ENCODE measurements at places on chromosomes 7 and 10.
A peak's percentile ranks its signal among the peaks of the same experiment; 100 is the strongest.

DNA sequence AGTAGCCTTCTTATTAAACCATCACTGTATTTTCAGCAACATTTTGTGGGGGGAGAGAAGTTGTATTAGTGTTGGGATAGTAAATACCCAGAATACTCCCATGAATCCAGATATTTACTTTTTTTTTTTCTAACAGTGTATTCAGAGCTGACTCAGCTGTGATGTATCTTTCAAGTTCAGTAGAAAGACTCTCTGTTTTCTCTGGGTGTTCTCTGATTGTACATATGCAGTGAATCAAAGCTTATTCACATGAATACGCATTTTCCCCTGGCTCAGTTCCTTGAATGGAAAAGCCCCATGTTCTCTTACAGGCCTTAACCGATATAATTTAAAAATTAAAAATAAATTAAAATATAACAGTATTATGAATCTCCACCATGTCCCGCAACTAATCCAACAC lies 1.3 kb downstream of the TFPI2 start:
- no peak for DNase-seq

DNA sequence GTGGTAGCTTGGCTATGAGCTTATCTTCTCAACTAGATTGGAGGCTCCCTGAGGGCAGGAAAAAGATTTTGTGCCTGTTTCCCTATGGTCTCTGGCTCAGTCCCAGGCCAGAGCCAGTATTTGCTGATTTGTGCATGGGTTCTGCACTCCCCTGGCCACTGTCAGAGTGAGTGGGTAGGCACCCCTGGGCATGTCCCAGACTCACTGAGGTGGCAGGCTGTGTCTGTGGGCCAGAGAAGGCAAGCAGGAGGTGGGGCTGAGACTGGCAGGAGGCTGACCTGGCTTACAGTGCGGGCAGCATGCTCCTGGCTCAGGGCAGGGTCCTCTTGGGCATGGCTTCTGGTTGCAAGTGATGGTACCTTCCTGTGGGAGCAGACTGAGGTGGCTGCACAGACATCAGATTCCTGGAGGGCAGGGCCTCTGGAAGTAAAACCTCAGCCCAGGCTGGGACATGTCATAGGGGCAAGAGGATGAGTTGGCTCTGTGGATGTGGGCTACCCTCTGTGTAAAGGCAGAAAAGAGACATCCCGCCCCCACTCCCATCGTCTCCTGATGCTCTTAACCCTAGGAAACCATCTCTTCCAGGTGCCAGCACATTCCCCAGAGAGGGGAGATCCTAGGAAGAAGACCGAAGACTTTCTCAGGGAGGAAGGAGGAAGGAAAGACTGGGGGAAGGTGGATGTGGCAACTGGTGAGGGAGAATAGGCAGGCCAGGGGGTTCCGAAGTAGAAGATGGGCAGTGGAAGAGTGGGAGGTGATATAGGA lies 4.3 kb downstream of the KCP start:
- DNase-seq: no peak

- DNase-seq: no peak
These were observed 139.1 kb upstream of the CSTF2T start for GRCh38 chr10:51838471-51838870.

DNA sequence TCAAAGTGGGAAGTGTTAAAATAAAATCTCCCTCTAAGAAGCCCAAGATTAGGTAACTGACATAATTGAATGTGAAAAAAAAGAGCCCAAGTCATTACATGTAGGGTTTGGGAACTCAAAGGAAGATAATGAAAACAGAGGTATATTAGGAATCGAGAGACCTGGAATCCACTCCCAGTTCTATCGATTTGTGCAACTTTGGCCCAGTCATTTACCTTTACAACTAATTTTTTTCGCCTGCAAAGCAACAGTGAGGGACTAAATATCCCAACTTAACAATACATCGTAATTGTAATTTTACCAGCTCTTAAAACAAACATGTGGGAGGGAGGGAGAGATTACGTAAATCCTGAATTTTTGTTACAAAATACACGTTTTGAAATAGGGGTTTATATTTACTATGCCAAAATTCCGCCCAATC lies 1.4 kb downstream of the MINDY3 start:
- no peak for DNase-seq

- no peak for DNase-seq
These were observed 1.3 kb downstream of the OR2F2 start for GRCh38 chr7:143936087-143937009.

DNA sequence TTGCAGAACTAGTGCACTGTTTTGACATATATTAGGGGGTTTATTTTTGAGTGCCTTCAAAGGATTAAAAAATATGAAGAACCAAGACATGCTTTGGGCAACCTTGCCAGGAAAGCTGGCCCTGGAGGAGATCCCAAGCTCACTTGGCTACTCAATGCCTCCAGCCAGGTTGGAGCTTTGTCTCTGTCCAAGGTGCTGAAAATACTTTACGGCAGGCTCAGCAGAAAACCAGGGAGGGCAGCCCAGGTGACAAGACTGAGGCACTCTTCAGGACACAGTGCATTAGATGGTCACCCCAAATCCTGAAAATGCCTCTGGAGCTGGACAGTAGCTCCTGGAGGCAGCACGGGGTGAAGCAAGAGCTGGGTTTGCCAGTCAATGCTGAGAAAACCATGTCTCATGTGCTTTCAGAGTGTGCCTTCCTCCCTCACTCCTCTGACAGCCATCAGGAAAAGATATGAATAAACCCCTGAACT lies 5.8 kb upstream of the KCNH2 start:
- DNase-seq: no peak

DNA sequence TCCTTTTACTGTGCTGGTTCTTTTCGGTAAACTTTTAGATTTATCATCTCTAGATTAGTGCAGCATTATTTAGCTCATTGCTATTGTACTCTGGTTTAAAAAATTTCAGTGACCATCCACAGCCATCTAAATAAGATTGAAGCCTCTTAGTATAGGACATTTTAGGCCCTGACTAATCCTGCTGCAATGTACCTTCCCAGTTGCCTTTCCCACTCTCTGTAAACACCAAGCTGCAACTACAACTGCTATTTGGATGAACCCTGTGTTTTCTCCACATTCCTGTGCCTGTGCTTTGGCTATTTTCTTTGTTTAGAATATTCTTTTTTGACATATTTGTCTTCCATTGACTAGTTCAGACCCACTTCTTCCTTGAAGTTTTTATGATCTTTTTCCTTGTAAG lies 314.6 kb downstream of the AUTS2 start:
- DNase-seq: no peak

DNA sequence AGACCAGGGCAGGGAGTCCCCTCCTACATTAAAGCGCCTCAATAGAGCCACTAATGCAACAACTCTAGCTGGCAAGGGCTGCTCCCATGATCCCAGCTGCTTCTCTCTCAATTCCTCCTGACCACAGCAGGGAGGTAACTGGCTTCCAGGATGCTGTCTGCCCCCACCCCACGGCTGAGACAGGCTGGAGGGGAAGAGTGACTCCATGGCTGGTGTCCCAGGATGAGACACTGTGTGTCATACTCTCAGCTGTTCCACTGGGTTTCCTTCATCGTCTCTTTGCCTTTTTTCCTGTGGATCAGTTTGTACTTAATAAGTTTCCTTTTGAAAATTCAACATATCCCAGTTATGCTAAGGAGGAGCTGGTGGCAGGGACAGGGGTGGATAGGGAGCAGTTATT lies 27.7 kb upstream of the MYH16 start:
- no peak for DNase-seq

DNA sequence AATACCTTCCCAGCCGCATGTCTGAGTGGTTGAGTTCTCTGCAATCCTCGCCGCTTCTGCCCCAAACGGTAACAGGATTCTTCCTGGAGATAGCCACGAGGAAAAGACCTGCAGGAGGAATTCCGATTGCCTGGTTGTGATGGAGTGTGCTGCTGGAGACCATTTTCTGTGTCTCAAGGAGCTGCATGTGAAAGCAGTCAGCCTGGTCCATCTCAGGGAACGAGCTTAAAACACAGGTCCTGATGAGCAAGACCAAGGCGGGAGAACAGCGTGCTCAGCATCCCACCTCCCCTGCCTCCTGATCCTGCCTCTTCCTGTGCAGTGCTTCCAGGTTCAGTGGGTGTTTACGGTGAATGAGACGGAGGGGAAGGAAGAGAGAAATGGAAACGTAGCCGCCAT lies 26.5 kb downstream of the VIPR2 start:
- no peak for DNase-seq

GRCh38 chr10:33801705-33802104 lies 467.2 kb upstream of the NRP1 start:
- DNase-seq: no peak

DNA sequence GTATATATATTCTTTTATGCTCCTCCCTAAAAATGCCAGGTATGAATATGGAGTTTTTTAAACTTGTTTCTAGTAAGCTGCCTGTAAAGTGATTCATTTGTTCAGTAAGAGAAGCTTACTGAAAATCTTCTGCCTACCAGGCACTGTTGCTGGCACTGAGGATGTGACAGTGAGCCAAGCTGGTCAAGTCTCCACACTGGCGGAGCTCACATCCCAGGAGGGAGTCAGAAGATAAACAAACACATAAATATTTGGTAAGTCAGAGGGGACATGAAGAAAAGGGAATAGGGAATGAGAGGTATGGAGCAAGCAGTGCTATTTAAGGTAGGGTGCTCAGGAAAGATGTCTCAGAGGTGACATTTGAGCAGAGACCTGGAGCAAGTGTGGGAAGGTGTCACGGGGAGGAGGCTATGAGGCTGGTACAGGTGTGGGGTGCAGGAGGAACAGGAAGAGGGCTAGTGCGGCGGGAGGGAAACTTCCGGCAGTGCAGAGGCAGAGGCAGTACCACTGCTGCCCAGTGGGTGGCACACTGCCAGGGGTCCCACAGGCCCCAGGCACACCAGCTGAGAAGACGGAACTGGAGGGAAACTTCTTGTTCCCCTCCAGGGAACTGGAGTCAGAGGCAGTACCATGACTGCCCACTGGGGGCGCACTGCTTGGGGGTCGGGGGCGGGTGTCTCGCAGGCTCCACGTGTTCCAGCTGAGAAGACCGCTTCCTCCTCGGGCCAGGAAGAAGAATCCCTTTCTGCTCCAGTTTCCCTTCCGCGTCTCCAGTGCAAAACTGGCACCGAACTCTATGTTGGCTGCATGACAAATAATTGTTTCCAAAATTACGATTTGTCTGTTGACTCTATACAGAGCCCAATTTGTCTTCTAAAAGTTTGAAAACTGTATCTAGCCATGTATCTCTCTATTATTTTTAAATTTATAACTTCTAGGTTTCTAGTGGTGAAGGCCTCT lies 161.0 kb downstream of the TEX36 start:
- DNase-seq: no peak

GRCh38 chr7:28018446-28018845 lies 162.1 kb downstream of the JAZF1 start:
- no peak for DNase-seq

- DNase-seq: no peak
These were observed 469.9 kb downstream of the CCSER2 start for GRCh38 chr10:84798312-84798711.

DNA sequence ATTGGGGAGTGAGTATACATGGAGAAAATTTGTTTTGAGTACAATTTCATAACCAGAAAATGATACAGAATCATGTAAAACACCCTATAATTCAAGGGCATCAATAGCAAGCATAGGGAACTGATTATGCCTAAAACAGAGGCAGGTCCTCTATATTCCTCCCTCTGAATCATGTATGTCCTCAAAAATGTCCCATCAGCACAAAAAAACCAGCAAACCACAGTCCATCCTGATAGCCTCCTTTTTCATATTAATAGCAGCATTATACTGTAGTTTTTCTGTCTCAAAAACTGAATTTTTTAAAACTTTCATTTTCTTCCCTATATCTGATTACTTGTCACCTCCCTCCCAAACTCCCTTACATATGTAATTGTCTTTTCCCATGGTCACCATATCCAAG lies 1057.3 kb downstream of the CNTNAP2 start:
- no peak for DNase-seq

DNA sequence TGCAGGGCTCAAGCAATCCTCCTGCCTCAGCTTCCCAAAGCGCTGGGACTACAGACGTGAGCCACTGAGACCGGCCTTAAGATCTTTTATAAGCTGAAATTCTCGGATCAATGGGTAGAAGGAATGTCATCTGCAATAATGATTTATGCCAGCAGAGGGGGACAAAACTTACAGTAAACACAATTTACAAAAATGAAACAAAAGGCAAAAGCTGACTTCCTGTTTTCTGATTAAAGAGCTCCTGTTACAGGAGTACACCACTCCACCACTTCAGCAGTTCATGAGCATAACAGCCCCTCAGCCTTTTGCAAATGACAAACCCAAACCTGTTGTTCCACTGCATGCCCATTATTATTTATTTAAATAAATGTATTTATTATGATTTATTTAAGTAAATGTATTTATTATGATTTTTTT lies 88.5 kb upstream of the ATP6V0A4 start:
- peak; percentile 28 for DNase-seq

DNA sequence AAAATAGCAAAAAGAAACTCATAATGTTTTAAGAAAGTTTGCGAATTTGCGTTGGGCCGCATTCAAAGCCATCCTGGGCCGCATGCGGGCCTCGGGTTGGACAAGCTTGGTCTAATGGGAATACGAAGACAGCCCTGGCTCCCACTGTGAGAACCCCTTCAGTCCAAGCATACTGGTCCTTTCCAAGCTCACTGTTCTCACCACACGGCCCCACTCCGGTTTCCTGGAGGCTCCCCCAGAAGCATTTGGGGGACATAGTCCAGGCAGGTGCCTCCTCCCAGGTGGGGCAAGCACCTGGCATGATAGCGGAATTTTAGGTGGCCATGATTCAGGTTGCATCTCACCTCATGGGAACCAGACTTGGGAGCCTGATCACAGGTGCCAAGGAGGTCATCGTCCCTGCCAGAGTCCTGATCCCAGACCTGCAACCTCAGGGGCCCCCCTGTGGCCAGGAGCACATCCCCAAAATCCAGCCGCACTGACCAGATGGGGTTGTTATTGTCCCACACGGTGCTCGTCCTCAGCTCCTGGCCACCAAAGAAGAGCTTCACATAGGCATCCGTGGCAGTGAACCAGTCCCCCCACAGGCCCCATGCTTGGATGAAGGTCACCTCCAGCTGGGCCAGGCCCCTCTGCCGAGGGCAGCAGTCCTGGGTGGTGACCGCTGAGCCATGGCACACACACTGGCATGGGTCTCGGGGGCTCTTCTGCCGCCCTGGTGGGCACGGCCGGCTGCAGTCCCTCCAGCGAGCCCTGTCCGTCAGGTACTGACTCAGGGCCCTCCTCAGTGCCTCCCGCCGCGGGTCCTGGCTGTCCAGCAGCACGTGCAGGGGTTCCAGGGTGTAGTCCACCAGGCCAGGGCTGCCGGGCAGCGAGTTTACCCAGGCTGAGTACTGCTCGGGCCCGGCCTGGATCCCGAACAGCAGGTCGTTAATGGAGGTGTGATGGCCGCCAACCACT lies 4.4 kb downstream of the PRF1 start:
- no peak for DNase-seq

DNA sequence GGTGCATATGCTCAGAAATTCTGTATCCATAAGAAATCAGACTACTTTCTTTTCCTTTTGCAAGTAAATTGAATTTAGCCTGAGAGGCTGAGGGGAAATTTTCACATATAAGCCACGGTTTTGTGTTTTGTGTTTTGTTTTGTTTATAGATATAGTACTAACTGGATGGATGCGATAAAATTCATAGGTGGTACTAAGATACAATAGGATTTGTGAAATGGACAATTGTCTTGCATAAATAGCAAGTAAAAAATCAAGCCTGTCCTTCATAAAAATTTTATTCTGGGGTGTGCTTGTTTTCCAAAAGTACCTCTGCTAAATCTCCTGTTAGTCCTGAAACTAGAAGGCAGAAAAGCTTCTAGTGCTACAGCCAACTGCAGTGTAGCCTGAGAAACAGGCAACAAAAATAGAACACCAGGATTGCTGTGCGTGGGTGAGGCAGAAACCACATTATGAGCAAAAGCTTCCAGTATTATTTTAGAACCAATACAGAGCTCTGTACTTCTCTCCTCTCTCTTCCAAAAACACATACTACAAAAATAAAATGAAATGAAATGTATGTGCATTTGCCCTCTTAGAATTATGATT lies 634 bp upstream of the HDAC9 start:
- DNase-seq: no peak
